ENCODE measurements at places on chromosomes 3 and 15.

- DNase-seq: no peak
These were observed 133.3 kb downstream of the CHDH start for GRCh38 chr3:53712817-53713388.

DNA sequence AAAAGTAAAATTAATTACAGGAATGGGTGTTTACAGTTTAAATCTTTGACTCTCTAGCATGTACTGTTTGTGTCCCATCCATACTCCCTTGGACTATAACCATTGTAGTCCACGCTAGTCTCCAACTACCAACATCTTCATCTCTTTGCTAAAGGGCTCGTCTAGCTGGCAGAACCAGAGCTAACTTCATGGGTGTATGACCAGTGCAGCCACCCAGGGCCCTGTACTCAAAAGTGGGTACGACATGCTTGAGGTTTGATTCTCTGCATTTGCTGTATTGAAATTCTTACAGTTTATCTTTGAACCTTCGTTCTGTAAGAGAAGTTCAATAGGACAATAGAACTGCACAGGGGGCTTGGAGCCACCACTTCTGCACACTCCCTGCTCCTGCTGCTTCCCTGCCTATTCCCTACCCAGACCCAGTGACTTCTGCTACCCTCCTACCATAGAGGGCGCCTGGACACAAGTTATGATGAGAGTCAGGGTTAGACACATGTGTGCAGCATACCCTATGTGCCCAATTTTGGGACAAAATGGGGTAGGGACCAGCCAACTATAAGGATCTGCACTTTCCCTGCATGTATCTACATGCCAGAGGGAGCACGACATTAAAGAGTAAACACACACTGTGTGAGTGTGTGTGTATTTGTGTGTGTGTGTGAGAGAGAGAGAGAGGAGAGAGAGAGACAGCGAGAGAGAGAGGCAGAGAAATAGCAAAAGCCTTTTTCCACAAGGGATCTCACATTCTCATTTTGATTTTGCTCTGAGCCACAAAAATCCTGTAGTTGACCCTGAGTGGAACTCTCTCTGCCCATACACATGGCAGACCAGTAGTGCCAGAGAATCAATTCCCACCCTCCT lies 59.0 kb upstream of the NECTIN3 start:
- DNase-seq: no peak

- DNase-seq: no peak
These were observed 59.3 kb downstream of the DCLK3 start for GRCh38 chr3:36705015-36705414.

- DNase-seq: no peak
These were observed 235.7 kb upstream of the C2CD4B start for GRCh38 chr15:62400778-62401177.

GRCh38 chr3:66904831-66905493 lies 93.1 kb upstream of the KBTBD8 start:
- DNase-seq: no peak

GRCh38 chr15:55669270-55669669 lies 73.7 kb downstream of the PRTG start:
- no peak for DNase-seq

GRCh38 chr3:130975251-130975650 lies 51.4 kb downstream of the ASTE1 start:
- DNase-seq: no peak

DNA sequence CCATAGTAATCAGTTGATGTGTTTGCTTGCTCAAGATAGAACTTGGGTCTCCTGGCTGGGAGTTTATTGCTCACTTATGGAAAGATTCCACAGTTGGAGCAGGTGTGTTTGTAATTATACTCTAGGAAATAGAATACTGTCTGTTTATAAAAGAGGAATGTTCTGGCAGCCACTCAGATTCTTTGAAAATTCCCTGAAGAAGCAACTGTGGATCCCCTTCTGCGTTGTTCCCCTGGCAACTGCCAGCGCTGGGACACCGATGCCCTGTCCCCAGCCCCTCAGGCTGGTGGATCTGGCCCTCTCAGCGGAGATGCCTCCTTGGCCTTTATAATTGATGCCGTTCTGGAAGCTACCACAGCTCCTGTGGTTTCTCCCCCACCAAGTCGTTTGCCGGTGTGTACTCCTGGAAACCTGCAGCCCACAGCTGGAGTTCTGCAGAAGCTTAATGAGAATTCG lies 225.9 kb downstream of the ITPR1 start:
- peak; percentile 31 for DNase-seq

All from astrocyte of the spinal cord (primary cell).